ENCODE measurements at places on chromosomes 6 and 20.

DNA sequence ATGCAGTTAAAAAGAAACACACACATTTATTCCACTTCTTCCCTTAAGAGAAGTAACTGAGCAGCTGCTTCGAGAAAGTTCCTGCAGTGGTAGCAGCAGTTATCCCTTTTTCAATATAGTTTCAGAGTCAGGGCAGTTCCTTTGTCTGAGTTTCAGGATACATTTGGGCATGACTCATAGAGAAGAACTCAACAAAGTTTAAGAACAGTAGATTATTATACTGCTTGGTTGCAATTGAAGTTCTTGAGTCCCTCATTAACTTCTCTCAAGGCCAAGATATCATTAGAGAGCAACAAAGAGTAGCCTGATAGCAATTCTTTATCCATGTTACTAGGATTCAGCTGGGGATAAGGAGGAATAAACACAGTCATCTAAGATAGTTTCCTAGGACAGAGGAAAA is 54.4 kb downstream of the TPD52L1 start:
- DNase-seq, result no peak

GRCh38 chr6:115602466-115602865 is 458.2 kb downstream of the FRK start:
- DNase-seq, result no peak

GRCh38 chr6:40584741-40585140 is 2.4 kb downstream of the LRFN2 start:
- DNase-seq, result no peak

DNA sequence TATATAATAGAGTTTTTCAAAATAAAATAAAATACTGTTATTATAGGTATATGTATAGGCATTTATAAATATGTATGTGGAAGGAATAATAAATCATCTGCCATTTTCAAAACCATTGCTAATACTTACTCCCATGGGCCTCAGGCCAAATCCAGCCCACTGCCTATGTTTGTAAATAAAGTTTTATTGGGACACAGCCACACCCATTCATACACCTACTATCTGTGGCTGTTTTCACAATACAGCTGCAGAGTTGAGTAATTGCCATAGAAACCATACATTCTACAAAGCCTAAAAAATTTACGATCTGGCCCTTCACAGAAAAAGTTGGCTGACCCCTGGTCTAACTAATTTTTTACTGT is 9.5 kb downstream of the ALDH5A1 start:
- no peak for DNase-seq

DNA sequence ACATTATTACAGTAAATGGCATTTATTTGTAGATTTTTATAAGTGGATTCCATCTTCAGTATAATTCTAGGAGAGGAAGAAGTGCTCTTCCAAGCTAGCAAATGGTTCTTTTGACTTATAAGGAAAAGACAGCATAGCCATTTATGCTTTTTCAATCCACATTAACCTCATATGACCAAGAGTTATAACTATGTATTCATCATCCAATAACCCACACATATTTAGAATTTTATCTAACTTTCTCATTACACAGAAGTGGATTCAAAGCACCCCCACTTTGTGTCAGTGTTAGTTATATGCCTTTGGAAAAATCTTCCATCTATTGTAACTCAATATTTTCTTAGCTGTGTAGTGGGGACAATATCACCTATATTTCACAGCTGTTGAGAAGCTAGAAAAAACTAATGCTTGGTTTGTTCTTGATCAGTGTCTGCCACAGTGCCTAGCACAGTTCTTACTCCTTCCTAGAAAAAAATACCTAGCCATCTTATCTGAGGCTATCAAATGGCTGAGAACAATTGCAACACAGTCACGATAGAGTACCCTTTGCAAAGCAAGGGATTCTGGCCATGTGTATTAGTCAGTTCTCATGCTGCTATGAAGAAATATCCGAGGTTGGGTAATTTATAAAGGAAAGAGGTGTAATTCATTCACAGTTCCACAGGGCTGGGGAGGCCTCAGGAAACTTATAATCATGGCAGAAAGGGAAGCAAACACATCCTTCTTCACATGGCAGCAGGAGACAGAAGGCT is 986.3 kb downstream of the TFAP2A start:
- DNase-seq, result no peak

- no peak for DNase-seq
Observed at GRCh38 chr6:129353067-129353466, 356.9 kb downstream of the ARHGAP18 start.

DNA sequence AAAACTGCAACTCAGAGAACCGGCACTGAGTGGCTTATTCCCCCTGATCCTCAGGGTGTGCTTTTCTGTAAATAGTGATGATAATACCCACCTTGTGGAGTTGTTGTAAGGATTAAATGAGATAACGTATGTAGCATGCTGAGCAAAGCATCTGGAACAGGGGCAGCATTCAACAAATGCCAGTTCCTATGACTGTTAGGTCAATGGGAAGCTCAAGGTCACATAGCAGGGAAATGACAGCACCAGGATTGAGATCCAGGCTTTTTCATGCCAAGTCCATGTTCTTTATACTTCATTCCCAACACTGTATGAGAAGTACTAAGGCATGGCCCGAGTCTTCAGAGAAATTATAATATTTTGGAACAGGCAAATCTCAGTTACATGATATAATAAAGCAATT is 5.1 kb downstream of the RCAN2 start:
- no peak for DNase-seq

DNA sequence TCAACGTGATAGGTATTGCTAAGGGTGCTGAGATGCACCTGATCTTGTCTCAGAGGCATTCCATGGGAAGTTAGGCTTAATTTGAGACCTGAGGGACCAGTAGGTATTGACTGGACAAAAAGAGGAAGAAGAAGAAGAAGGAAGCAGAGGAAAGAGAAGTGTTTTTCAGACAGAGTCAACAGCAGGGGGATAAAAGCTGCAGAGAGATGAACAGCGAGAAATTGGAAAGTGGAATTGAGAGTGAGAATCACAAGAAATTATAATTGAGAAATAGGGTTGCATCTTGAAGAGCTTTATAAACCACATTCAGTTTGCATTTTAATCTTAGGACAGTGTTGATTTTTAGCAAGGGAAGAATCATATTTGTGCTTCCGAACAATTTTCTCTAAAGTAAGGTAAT is 254.0 kb downstream of the CD83 start:
- no peak for DNase-seq

- no peak for DNase-seq
Observed at GRCh38 chr6:113723182-113723581, 134.0 kb upstream of the MARCKS start.

DNA sequence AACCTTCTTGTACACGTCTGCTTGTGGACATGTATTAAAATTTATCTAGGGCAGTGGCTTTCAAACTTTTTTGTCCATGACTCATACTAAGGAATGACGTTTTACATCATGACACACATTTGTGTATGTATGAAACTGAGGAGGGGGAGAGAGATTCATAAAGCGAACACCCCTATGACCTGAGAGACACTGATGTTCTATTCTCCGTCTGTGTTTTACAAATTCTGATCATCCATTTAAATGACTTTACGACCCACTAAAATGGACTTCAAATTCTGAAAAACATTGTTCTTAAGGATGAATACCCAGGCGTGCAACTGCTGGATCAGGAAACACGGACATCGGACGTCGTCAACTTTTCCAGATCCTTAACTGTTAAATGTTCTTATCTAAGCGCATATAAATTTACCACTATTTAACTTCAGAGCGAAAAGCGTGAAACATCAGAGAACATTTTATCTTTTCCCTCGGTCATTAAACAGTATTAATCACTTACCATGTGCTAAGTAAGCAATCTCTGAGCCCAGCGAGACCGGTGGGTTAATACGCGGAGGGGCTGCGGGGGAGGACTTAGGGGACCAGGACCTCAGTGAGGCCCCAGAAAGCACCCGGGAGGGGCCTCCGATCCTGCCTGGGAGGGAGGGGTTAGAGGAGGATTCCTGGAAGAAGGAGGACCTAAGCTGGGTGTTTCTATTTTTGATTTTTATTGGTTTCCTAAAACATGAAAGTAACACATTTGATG is 1.2 kb downstream of the PLAGL1 start:
- no peak for DNase-seq

Measured in T-helper 9 cell (primary cell).